Stimulated activated CD4-positive, alpha-beta T cell treated with anti-CD3 and anti-CD28 coated beads, Interleukin-1b, Interleukin-23, amount 100 ng/mL, for 24 hours (primary cell): ENCODE measurements at places on chromosomes 2 and 18.

- DNase-seq = no peak
Observed at GRCh38 chr18:50849419-50849821, 29.5 kb upstream of the ME2 start.

GRCh38 chr2:2938481-2938880 is 439.1 kb downstream of the EIPR1 start:
- no peak for DNase-seq

DNA sequence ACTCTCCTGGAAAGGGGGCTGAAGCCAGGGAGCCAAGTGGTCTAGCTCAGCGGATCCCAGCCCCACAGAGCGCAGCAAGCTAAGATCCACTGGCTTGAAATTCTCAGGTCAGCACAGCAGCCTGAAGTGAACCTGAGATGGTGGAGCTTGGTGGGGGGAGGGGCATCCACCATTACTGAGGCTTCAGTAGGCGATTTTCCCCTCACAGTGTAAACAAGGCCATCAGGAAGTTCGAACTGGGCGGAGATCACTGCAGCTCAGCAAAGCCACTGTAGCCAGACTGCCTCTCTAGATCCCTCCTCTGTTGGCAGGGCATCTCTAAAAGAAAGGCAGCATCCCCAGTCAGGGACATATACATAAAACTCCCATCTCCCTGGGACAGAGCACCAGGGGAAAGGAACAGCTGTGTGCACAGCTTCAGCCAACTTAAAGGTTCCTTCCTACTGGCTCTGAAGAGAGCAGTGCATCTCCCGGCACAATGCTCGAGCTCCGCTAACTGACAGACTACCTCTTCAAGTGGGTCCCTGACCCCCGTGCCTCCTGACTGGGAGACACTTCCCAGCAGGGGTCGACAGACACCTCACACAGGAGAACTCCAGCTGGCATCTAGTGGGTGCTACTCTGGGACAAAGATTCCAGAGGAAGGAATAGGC is 282.3 kb upstream of the EPC2 start:
- no peak for DNase-seq

- no peak for DNase-seq
Observed at GRCh38 chr2:192993059-192993458, 798.3 kb upstream of the TMEFF2 start.

- DNase-seq = no peak
Observed at GRCh38 chr18:31595121-31595771, 3.6 kb downstream of the TTR start.
